ENCODE measurements at places on chromosomes 2 and 18.

GRCh38 chr2:168781191-168781817 lies 21.1 kb upstream of the NOSTRIN start:
- no peak for DNase-seq

- no peak for DNase-seq
Observed at GRCh38 chr2:128368437-128369107, 49.9 kb upstream of the HS6ST1 start.

GRCh38 chr2:236172255-236173035 lies 4.3 kb upstream of the GBX2 start:
- DNase-seq, result no peak

DNA sequence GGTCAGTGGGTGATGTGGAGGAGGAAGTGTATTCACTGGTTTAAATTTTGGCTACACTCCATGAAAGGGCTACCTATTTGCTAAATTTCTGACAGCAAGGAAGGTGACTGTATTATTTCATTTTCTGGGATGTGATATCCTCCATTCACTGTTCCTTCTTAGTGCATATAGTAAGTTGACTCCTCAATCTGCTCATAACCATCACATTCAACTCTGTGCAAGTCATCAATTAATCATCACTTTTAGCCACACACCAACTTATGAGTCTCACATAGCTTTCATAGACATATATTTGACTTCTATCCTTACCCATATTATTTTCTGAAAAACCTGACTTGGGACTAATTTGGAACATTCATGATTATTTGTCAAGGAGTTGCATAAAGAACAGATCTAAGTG lies 16.9 kb downstream of the KLHL41 start:
- no peak for DNase-seq

DNA sequence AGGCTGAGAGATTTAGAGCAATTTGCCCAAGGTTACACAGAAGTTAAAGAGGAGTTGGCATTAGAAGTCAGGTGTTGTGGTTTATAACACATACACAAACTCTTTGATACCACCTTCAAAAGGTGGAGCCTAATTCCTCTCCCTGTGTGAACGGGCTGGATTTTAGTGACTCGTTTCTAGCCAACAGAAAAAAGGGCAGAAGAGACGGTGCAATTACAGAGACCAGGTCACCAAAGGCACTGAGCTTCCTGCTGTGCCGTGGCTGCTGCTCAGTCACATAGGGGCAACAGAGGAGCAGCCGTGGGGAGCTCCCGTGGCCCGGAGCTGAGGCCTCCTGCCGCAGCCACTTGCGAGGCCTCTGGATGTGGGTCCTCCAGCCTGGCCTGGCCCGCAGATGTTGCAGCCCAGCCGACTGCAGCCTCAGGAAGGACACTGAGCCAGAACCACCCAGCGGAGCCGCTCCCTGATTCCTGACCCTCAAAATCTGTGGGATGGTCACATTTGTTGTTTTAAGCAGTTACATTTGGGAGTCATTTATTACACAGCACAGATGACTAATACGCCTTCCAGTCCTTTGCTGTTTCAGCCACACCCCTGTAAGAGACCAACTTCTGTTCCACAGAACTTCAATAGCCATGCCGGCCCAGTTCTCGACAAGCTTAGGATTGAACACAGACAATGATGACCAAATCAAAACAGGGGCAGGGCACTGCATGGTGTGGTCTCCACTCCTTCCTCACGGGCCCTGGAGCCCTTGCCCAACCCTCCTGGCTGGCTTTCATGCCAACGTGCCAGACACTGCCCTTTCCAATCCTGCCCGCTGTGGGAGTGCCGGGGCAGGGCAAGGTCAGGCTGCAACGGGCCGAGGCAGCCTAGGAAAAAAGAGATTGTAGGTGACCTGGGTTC lies 17.1 kb downstream of the EDAR start:
- DNase-seq, result no peak

GRCh38 chr2:43303889-43304288 lies 77.5 kb upstream of the ZFP36L2 start:
- no peak for DNase-seq

DNA sequence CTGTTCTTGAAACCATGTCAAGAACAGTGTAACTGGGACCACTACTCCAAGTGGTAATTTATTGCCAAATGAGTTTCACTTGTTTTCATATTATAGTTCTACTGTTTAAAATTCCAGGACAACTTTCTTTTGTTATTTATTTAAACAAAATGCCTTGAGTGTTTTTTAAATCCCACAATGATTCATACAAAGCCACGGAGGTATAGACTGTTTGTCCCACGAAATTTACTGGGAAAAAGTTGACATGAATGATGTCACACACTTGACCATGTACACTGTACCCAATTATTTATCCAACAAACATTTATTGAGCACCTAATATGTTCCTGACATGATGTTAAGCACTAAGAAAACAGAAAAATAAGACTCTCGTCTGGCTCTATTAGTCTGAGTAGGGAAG lies 243.9 kb upstream of the SIX2 start:
- DNase-seq, result no peak

GRCh38 chr18:80244956-80245730 lies 2.2 kb downstream of the PARD6G start:
- no peak for DNase-seq

- DNase-seq, result no peak
Observed at GRCh38 chr2:167471734-167472133, 583.5 kb downstream of the XIRP2 start.

DNA sequence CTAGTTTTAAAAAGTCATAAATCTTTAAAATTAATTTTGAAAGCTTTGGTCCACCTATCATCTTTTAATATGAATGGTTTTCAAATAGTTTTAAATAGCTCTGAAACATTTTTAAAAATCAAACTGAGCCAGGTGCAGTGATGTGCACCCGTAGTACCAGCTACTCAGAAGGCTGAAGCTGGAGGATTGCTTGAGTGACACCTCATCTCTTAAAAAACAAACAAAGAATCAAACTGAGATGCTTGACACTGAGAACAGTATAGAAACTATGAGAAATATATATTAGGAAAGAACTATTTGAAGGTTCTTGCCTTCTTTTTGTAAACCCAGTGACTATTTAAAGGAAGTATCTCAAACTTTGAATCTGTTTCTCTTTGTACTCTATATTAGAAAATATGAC lies 67.4 kb downstream of the BARD1 start:
- no peak for DNase-seq

DNA sequence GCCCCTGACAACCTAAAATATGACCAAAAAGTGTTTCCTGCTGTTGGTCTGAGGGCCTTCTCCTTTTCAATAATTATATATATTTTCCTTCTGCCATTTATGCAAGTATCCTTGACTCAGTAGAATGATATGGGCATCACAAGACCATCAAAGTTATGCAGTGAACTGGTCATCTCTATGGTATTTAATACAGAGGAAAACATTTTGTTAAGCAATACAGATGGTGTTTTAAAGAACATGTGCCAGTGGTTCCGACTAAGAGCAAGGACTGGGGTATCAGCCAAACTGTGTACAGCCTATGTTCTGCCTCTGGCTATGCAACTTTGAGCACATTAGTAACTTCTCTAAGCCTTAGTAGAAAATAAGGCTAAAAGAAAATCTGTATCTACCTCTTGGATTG lies 179.0 kb downstream of the TRABD2A start:
- DNase-seq, result no peak

DNA sequence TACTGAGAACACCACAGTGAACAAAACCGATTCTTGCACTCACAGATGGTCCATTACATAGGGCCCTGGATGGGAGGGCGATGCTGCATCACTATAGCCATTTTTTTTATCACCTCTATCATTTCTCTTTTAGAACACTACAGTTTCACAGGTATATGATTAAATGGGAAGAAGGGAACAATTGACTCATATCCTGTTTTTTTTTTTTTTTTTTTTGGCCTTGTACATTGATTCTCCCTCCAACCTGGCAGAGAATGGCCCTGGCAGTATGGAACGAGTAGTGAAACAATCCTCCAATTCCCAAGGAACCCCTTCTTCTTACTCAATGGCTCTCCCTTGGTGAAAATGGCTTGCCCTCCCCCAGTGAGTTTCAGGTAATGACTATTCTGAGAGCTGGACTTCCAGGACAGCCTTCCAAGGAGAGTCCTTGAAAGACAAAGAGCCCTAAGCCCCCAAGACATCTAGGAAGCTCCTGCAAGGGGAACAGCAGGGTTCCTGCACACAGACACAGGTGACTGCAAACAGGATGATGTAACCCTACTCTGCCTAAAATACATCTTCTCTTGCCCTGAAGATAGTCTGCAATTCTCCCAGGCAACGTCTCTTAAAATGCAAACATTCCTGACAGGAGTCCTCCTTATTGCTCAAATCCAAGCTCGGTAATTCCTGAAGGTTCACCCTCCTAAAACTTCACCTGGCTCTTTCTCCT lies 405.4 kb downstream of the SETBP1 start:
- DNase-seq, result no peak

DNA sequence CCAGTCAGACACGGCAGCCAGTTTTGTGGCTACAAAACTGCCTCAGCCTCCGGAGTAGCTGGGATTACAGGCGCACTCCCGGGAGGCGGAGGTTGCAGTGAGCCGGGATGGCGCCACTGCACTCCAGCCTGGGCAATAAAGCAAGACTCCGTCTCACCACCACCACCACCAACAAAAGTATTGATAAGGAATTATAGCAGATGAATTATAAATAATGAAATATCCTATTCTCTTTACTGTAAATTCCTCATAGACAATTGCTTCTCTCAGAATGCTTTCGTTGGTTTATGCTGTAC lies 1.4 kb upstream of the FAM161A start:
- no peak for DNase-seq

DNA sequence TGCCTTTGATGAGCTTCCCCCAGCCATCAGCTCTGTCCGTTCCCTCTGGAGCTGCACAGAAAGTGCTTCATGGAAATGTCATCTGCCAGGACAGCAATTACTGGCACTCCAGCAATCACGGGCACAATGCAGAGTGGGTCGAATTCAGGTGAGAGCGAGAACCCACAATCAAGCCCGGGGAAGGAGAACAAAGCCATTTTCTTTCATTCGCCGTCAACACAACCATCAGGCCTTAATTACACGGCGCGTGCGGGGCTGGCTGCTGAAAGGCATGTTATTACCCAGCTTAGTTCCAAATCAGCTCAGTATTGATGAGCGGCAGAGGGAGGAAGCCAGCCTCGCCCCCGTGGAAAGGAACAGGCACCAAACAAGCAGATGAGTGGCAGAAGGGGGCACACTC lies 143.9 kb downstream of the MYT1L start:
- DNase-seq, result no peak

DNA sequence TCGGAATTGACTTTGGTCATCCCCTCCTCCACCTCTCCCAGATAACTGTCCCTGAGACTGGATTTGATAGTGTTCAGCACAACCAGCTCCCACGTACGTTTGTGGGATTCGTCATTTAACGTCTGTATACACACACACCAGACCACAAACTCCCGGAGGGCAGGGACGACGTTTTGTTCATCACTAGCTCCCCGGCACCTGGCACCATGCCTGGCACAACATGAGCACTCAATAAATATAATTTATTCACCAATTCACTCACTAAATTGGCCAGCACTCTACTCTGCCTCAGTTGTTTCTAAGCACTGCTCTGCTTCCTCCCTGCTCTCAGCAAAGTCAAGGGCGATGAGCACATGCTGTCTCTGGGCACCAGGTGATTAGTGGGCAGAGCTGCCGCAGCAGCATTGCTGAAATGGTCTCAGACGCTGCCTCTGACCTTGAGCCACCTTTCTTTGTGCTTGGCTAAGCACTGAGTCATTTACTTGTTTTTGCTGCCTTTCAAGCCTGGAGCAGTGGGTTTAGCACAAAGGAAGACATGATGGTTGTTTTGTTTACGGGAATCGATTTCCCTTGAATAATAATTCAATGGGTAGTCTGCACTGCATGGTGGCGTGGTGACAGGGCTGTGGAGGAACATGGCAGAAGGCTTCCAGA lies 19.3 kb upstream of the LOXHD1 start:
- DNase-seq, result no peak

DNA sequence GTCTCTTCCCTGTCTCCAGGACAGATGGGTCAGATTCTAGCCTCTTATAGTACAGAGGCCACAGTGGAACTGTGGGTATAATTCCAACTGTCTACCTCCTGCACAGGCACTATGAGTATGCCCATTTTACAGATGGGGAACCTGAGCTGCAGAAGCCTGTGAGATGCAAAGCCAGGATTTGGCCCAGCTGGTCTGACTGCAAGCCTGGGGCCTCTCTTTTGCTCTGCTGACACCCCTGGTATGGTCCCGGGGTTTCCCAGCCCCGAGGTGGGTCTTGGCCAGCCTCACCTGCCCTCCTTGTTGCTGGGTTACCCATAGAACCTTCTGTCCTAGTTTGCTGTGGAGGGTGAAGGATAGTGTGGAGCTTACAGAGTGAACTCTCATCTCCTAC lies 9.8 kb downstream of the HS6ST1 start:
- no peak for DNase-seq

DNA sequence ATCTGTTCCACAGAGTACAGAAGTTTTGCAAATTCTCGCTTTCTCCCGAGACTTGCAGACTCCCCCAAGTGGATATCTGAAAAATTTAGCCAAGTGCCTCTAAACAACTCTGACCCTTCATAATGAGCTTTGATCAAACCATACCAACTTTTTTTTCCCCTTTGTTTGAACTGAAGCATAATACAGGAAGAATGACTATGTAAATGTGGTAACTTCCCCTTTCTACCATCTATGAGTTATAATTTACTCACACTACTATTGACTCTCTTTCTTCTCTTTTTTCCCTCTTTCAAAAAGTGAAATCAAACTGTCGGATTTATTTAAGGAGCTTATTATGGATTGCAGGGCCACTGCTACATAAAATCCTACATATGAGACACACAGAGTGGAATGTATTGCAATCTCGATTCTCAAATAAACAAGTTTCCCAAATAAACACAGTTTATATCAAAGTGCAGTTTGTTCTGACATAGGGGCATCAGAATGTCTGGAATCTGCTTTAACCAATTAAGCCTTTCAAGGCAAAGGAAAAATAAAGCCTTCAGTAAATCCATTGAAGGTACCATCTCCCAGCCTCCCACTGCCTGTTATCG lies 1.4 kb upstream of the ZNF804A start:
- no peak for DNase-seq

DNA sequence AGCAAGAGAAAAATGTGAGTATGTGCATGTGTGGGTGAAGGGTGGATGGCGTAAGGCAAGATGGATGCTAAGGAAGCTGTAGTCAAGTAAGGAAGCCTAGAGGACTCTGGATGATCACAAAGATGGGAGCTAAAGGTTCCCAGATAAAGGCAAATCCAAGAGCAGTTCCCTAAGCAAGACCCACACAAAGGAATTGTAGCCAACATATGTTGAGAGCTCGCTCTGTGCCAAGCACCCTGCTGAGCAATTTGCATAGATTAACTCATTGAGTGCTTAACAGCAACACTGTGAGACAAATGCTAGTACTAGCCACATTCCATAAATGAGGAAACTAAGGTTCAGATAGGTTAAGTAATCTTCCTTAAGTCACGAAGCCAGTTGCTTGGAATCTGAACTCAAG lies 132.6 kb downstream of the C1D start:
- no peak for DNase-seq

DNA sequence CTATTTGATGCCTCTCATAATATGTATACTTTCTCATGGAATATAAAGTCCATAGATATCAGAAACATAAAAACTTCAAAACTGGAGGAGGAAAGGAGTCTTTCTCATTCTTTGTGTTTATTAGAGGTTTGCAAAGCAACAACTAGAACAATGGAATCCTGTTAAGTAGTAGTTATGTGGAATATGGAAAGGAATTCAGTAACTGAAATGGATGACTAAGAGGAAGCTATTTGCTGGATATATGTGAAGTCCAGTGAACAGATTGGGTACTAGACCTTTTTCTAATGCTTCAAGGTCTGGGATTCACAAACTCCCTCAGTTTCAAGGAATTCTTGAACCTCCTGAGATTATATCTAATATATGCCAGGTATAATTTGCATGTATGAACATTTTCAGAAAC lies 353.6 kb upstream of the FANCL start:
- DNase-seq, result no peak

- DNase-seq, result no peak
Observed at GRCh38 chr2:172297950-172298349, 129.4 kb upstream of the ITGA6 start.

All from NCI-H446 treated with DMSO at 0.1 percent for 48 hours (cell line).